ENCODE measurements at places on chromosomes 16 and 17.

DNA sequence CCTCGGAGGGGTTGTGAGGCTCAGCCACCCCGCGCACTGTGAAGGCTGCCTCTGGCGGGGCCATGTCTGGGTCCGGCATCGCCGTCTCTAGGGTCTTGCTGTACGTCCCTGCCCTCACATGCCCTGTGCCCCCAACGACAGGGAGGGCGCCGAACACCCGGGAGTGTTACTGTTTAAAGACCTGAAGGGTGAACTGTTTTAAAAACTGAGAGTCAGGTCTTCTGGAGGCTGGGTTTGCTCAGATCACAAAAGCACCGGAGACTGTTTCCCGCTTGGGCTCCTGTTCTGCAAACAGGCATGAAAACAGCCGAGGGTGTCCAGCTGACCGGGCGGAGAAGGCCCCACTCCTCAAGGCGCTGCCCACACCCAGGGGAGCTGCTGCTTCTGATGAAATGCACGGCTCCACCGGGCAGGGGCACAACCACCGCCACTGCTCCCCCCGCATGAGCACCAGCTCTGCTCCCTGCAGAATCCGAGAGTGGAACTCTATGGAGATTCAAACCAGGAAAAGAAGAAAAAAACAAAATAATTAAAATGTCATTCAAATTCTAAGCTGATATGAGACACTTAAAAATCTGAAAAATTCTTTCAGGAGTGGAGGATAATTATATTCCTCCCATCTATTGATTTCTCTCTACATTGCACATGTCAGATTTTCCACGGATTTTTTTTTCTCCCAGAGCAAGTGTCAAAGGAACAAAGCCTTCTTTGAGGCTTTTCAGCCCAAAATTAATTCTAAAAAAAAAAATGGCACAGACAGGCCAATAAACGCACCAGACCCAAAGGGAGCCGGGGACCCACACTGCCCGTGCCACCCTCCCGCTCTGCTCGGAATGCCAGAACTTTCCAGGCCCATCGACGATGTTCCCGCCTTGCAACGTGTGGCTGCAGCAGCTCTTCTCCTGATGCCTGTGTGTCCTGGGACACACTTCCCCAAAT lies 74.3 kb downstream of the LMF1 start:
- DNase-seq: no peak

- DNase-seq: no peak
Observed at GRCh38 chr16:52346709-52347108, 200.2 kb downstream of the TOX3 start.

GRCh38 chr16:57591870-57592485 lies 36.5 kb upstream of the ADGRG1 start:
- no peak for DNase-seq

DNA sequence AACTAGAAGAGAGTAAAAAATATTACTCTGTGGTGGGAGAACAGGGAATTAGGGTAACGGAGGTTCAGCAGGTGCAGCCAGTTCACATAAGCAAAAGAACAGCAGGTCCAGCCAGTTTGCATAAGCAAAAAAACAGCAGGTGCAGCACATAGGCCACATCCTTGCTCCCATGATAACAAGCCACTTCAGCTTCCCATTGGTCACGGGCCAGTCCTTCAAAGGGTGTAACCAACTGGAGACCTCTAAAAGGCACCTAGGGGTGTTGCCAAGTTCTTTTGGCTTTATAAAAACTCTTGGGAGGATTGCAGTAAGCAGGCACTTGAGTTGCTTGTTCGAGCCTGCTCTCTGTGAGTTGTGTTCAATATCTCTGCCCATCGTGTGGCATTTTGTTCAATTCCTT lies 488.1 kb downstream of the XYLT1 start:
- DNase-seq: no peak

DNA sequence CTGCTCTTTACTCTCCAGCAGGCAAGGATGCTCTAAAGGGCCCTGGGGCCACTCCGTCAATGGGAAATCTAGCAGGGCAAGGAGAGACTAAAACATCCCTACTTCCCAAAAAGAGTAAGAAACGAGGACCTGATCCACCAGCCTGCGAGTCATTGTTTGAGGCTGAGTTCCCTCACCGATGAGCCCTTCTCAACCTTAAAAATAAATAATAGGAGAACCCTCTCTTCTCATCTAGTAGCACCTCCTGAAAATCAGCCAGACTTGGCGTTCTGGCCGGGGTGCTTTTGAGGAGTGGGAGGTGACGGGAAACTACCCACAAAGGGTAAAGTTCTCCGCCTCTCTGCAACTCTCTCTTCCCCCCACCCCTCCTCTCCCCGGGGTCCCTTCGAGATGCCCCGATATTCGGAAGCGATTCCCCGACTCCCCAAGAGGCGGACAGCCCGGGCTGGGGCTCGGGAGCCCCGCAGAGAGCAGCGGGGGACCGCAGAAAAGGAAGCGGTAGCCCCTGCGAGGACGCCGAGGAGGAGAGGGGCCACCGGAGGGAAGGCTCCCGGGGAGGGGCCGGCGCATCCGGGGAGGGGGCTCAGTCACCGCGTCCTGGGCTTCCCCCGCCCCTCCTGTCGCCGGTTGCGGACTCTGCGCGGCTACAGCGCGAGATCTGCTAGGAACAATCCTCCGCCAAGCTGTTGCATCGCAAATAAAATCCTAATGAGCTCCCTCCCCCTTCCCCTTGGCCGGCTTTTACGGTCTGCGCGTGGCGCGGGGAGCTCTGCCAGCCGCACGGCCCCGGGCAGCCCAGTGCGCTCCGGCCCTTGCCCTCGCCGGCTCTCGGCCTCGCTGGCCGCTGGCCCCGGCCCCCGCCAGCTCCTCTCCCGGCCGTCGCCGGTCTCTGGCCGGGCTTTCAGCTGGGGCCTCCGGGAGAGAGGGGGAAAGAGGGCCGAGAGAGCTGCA lies 1.3 kb downstream of the HOXB9 start:
- DNase-seq: peak; percentile 37

DNA sequence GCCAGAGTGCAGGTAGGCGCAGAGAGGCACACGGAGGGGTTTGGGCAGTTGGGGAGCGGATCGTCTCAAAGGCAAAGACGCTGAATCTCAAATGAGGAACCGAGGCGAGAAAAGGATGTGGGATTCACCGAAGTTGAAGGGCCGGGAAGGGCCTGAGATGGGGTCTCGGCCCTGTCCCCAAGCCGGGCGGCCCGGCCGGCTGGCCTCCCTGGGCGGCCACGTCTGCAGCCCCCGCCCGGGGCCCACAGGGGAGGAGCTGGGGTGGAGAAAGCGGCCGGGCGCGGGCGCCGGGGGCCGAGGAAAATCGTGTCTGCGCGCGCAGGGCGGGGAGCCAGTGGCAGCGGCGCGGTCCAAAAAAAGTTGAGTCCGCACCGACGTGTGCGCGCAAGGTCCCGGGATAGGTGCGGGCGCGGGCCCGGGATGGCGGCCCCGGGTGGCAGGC lies 458 bp downstream of the SLC12A4 start:
- peak; percentile 6 for DNase-seq

GRCh38 chr16:1013593-1013900 lies 32.0 kb downstream of the SOX8 start:
- no peak for DNase-seq

DNA sequence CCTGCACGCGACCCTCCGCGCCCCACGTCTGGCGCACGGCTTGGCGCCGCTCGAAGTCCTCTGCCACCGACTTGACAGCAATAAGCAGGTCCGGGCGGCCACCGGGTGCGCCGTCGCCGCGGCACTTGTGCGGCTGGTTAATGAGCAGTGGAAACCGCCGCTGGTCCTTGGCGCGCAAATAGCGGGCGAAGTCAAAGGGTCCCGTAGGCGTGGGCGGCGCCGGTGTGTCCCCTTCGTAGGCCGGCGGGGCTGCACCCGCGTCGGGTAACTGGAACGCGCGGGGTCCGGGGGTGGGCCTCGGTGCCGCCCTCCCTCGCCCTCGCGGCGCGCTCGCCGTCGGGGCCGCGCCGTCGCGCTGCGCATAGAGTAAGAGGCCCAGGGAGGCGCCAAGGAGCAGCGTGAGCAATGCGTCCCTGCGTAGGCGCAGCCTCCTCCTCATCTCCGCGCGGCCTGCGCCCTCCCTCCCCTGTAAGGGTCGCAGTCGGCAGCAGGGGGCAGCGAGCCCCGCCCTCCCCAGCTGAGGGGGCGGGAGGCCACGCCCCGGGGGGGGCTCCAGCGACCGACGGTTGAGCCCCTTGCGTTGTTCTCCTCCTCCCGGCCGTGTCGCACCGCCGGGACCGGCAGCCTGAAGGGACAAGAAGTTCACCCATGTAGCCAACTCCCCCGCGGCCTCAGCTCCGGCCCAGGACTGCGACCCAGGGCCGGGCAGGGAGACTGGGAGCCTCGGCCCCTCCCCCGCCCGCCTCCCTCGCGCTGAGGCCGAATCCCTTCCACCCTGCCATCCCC lies 558 bp downstream of the B3GNT9 start:
- peak; percentile 53 for DNase-seq

- no peak for DNase-seq
Observed at GRCh38 chr17:48388955-48389743, 40.9 kb downstream of the SKAP1 start.

- DNase-seq: no peak
Observed at GRCh38 chr16:89146211-89147005, 25.1 kb upstream of the CDH15 start.

DNA sequence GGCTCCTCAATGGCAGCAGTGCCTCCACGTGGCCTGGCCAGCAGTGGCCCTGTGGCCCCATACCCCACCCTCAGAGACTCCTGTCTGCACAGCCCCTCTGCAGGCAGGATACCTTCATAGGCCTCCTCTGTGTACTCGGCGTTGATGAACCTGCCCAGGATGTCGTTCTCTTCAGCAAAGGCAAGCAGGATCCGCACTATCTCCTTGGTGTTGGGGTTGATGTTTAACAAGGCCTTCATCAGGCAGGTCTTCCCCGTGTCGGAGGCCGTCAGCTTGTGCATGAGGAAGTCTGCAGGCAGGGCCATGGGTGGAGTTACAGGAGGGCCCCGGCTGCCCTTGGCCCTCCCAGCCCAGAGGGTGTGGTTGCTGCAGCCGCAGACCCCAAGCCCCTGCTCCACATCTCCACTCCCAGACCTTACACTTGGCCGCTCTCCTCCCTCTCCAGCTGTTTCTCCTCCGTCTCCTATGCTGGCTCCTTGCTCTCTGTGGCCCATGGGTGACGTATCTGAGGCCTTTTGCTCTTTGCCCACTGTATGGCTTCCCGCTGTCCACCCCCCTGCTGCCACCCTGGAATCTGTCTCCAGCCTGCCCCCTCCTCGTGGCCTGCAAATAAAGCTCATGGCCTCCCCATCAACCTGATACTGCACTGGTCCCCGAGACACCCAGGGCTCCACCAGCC lies 15.1 kb downstream of the TRPV3 start:
- no peak for DNase-seq

- no peak for DNase-seq
Observed at GRCh38 chr16:10594312-10594950, 14.0 kb upstream of the EMP2 start.

DNA sequence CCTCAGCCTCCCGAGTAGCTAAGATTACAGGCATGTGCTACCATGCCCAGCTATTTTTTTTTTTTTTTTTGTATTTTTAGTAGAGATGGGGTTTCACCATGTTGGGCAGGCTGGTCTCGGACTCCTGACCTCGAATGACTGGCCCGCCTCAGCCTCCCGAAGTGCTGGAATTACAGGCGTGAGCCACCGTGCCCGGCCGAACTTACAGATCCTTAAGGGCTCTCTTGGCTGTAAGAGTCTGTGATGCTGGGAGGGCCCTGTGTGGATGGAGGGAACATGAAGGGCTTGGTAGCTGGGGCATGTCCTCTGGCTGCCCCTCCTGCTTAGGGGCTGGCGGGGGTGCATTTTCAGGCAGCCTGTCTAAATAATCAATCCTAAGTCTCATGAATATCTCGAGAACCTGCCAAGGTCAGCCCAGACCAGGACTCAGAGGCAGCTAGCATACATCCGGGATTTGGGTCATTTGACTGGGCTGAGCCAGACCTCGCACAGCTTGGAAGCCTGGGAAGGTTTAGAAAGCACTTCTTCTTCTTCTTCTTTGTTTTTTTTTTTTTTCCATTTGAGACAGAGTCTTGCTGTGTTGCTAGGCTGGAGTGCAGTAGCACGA lies 17.1 kb downstream of the SPNS3 start:
- no peak for DNase-seq

DNA sequence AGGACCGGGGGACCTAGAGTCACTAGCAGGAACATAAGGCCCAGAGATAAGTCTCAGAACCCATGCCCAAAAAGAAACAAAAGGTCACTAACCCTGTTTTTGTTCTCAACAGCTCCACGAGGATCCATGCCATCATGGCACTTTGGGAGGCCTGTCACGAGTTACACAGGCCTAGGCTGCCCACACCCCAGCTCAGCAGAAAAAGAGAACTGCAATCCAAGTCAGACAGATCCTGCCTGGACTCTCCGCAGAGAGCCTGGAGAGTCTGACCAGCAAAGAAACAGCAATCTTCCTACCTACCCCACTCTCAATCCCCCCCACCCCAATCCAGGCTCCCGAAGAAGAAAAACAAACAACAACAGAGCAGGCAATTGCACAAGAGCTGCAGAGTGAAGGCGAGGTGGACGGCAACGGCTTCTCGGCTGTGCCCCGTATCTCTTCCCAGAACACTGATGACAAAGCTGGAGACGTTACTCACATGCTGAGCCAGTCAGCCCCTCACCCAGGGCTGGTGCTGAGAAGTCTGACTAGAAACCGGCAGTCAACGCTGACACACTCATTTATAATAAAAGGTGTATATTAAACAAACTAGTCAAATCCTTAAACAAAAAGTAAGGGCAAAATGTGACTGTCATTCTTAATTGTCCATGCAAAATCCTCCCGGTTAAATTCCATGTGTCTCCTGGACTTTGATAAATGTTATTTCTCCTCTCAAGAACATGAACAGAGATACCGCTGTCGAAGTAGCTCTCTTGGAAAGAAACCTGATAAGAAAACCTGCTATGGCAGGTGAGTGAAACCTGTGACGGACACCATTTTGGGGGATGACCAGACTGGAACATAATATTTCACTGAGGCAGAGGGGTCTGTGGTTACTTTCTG lies 89.3 kb downstream of the SMG6 start:
- no peak for DNase-seq

DNA sequence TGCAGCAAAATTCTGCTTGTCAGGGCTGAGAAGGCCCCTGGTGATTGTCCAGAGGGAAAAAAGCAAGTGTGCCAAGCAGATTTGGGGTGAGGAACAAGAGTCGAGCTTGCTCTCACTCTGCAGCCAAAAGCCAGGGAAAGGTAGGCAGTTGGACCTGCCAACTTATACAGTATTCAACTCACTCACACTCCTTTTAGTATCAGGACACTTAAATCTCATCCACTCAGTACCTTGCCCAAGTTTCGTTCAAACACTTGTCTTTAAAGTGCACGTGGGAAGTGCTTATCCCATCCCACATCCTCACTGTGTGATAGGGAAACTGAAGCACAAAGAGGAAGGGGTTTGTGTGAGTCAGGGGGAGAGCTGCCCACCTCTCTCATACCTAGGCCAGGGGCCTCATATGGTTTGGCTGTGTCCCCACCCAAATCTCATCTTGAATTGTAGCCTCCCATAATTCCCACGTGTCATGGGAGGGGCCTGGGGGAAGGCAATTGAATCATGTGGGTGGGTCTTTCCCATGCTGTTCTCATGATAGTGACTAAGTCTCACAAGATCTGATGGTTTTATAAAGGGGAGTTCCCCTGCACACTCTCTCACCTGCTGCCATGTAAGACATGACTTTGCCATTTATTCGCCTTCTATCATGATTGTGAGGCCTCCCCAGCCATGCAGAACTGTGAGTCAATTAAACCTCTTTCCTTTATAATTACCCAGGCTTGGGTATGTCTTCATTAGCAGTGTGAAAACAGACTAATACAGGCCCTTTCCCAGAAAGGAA lies 25.6 kb upstream of the CES5A start:
- DNase-seq: no peak

GRCh38 chr17:76772842-76773525 lies 35.1 kb downstream of the MFSD11 start:
- DNase-seq: peak; percentile 80

Data from CD4-positive, alpha-beta T cell treated with Interleukin-12 subunit alpha and Interleukin-12 subunit beta, for 1 hour (primary cell).